ENCODE measurements at places on chromosomes 7 and 10. TPM values are rescaled to one million over a fixed set of nuclear protein-coding genes. Genes with fewer than 3 reads are reported as not detected.

PIK3AP1 gene
- total RNA-seq: 0.58 TPM

PAPSS2 gene
- 21.9 TPM for total RNA-seq

STEAP2 gene
- total RNA-seq: 4.2 TPM

COL28A1 gene
- 0.56 TPM for total RNA-seq

SGCE gene
- 56.0 TPM for total RNA-seq

GARIN1A gene
- 1.2 TPM for total RNA-seq

C7orf57 gene
- total RNA-seq: 0.20 TPM

SFTPA2 gene
- not detected for total RNA-seq

CPN1 gene
- 0.28 TPM for total RNA-seq

HOXA9 gene
- 0.32 TPM for total RNA-seq

AUTS2 gene
- total RNA-seq: 4.6 TPM

SVOPL gene
- not detected for total RNA-seq

All from A549 treated with ZK216348 at 1 μM for 4 hours (cell line).